Stimulated activated CD4-positive, alpha-beta T cell treated with anti-CD3 and anti-CD28 coated beads, Interleukin-2, amount 100 ng/mL, for 48 hours (primary cell): ENCODE measurements at places on chromosomes 13 and 19.
A peak's percentile ranks its signal among the peaks of the same experiment; 100 is the strongest.

GRCh38 chr13:49428041-49428763, 15.7 kb downstream of the CAB39L start:
- no peak for DNase-seq

- DNase-seq, result no peak
Measured at GRCh38 chr19:3145909-3146676, 10.3 kb downstream of the GNA15 start.

DNA sequence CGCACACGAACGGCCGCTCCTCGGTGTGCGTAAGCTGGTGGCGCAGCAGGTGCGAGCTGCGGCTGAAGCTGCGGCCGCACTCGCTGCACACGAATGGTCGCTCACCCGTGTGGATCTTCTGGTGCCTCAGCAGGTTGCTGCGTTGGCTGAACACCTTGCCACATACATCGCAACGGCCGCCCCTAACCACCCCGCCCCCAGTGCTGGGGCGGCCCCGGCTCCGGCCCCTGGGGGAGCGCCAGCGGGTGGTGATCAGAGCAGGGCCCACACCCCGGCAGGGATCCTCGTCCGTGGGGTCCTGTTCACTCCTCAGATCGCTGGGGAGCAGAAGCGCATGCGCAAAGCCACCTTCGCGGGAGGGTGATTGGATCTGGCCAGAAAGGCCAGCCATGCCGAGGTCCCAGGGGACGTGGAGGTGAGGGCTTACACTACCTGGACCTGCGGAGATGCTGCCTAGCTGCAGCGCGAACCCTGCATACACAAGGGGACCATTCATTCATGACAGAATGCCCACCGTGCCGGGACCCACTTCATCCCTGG, 4.7 kb upstream of the UBE2M start:
- DNase-seq, result no peak

- no peak for DNase-seq
Measured at GRCh38 chr13:76764429-76764828, 121.8 kb downstream of the KCTD12 start.

DNA sequence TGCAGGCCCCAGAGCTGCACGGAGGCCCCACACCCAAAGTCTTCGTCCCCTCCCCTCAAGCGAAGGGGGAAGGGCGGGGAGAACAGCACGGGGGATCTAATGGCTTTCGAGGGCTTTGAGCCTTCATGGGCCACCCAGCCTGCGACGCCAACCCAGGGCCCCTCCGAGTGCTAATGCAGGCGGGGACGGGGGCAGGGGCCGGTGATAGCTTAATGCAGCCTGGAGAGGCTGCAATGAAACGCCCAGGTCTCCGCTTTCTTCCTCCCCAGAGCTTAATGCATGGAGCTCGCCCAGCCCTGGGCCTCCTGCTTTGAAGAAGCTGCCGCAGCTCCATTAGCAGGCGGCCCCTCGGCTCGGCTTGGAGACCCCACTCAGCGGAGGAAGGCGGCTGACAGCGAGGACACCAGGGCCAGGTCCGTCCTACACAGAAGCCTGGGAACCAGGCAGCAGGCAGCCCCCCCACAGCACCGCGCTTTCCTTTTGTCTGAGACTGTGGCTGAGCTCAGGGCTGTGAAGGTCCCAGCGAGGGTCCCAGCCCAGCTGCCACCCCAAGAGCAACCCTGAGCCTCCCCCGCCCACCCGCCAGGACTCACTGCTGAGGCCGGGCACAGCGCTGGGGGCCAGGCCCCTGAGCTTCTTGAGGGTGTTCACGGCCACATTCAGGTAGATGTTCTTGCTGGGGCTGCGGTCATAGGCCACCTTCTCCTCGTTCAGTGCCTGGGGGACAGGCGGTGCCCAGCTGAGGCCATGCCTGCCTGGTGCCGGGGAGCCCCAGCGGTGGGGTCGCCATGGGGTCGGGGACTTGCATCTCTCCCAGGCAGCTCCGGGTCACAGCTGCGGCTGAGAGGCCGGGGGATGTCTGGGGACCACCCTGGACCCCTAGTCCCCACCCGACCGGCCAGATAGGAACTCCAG, 7.5 kb upstream of the ATP8B3 start:
- no peak for DNase-seq

DNA sequence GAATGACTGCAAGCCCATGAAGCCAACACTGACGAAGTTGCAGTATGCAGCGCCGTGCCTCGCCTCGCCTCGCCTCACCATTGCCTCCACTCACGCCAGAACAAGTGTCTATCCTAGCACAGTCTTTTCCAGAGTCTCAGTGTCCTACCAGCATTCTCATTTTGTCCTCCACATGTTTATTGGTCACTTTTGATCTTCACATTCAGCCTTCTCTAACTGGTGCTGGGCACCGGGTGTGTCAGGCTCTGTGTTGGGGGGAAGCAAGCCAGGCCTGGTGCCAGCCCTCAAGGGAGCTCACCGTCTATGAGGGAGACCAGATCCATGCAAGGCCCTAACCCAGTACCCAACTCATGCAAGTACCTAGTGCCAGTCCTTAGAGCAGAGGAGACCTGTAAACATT, 69.7 kb upstream of the GPR183 start:
- DNase-seq, result no peak

GRCh38 chr13:65292488-65292901, 1937.6 kb downstream of the PCDH9 start:
- no peak for DNase-seq

GRCh38 chr19:7348587-7349230, at the start of gene ARHGEF18:
Gene ARHGEF18 (plus strand): TSS chr19:7348937. CDS start chr19:7362891, 13,954 bp downstream.
- DNase-seq, result peak; percentile 44
